ENCODE measurements at places on chromosomes 3 and 15.

DNA sequence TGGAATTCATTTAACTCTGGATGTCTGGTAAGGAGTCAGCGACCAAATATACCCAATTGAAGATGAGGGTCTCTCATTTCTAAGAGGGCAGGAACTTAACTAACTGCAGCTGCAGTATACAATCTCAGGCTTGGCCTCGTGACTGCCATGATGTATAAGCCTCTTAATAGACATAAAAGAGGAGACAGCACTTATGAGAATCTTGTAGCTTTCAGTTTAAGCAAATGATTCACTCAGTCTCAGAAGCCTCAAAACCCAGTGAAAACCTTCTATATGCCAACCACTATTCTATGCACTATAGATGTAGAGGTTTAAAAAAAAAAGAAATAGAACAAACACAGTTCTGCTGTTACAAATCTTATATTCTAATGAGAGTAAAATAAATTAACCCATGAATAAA lies 513.9 kb downstream of the TBL1XR1 start:
- no peak for DNase-seq

DNA sequence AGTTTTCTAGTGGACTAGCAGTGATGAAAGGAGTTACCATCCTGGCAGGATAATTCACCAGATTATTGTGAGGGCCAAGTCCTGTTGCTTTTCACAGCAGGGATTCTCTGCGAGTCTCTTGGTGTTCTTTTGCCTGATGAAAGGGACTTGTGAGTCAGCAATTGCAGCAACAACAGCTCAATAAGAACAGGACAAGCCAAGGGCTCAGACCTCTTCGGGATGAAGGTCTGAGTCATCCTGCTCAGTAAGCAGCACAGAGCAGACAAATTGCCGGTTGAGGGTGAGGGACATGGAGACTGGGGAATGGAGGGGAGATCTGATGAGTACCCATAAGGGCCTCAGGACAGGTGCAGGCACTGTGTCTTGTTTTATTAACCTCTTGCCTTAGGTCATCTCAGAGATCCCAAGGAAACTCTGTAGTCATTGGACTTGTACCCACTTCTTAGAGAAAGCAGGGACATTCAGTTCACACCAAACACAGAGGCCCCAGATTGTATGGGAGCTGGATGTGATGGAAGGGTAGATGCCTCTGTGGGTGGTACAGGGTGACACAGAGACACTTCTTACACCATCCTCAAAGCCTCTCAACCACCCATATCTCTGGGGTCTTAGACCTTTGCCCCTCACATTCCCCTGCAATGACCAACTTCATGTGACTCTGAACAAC lies 173.8 kb upstream of the TLE3 start:
- DNase-seq, result no peak

DNA sequence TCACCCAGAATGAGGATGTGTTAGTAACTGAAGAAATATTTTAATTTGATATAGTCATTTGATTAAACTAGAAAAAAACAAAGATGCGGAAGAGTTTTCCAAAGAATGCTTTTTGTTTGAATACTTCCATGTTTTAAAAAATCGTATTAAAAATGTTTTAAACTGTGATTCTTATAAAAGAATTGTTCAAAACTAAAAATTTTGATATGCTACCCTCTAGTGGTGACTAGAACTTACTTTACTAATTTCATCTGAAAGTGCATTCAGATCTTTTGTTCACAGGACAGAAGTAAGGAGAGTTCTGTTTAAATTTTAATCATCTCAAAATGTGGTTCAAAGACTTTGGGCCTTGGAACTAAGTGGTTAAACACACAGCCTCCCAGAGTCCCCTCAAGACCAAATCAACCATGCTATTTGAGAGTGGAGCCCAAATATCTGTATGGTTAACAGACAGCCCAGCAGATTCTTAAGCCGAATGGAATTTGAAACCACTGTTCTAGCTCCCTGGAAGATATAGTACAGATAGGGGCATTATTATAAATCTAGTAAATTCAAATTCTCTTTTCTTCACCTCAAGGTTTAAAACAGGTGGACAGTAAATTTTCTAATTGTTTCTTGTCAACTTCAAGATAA lies 45.2 kb upstream of the SYNPR start:
- DNase-seq, result no peak

- DNase-seq, result no peak
These were observed 1178.1 kb upstream of the GBE1 start for GRCh38 chr3:82939491-82940097.

GRCh38 chr15:83487519-83487918 lies 40.4 kb downstream of the SH3GL3 start:
- DNase-seq, result no peak

GRCh38 chr3:126431103-126431534 lies 36.4 kb downstream of the CFAP100 start:
- no peak for DNase-seq

DNA sequence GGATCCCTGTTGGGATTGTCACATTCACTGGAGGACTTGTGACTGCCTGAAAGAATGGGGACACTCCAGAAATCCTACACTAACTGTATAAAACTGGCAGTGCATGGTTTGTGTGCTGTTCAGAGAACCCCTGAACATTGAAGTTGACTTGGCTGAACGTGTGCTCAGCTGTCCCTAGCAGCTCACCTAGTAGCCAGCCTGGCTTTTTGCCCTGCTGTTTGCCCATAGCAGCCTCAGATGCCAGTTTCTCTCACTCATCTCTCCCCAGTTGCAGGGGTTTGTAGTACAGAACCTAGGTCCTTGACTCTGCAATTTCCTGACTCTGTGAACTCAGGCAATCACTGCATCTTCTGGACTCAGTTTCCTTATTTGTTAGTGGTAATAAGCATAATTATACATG lies 63.0 kb downstream of the KCNAB1 start:
- DNase-seq, result no peak

GRCh38 chr3:177835917-177836316 lies 638.6 kb upstream of the TBL1XR1 start:
- no peak for DNase-seq

DNA sequence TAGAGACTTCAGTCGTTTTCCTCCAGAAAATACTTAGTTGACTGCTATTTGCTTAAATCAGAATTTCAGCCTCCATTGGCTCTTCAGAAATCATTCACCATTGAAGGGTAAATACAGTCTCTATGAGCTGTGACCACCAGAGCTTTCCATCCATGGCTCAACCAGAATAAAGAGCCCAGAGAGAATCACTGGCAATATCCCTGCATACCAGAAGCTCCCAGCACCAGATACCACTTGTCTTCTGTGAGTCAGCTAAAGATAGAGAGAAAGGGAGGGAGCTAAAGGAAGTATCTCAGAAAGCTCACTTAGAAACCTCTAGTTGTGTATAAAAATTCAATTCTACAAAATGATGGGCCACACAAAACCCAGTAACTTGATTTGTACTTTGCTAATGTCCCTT lies 115.2 kb upstream of the TMCO5A start:
- no peak for DNase-seq

DNA sequence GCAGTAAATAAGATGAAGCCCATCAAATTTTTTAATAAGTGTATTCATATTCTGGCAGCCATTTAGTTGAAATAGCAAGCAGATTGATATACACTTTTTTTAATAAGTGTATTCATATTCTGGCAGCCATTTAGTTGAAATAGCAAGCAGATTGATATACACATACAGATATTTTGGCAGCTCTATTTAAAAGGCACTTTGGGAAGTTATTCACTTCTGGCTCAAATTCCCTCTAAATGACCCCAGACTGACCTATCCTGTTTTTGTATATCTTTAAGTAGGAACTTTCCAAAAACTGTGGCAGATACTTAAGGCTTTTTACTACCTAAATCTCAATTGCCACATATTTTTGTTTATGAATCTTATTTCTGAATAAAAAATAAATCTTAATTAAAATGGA lies 122.3 kb downstream of the PLD1 start:
- DNase-seq, result no peak

GRCh38 chr15:65869954-65870871 lies 922 bp downstream of the RAB11A start:
- DNase-seq, result no peak

- DNase-seq, result no peak
These were observed 54.7 kb downstream of the GJD2 start for GRCh38 chr15:34699968-34700640.

DNA sequence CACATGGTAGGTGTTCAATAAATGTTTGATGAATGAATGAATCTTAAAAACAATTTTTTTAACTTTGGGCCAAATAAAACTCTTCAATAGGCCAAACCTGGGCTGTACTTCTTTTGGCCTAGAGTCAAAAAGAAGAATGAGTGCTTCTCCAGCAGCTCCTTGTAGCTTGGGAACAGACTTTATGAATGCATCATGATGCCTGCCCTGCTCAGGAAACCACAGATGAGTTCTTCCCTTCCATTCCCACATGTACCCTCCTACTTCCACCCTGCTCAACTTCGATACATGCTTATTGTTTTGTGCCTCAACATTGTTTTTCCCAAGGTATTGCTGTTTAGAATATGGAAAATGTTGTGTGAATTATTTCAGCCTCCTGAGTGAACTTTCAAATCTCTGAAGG lies 87.0 kb downstream of the FILIP1L start:
- no peak for DNase-seq

GRCh38 chr3:167653155-167653554 lies 587 bp downstream of the WDR49 start:
- no peak for DNase-seq

DNA sequence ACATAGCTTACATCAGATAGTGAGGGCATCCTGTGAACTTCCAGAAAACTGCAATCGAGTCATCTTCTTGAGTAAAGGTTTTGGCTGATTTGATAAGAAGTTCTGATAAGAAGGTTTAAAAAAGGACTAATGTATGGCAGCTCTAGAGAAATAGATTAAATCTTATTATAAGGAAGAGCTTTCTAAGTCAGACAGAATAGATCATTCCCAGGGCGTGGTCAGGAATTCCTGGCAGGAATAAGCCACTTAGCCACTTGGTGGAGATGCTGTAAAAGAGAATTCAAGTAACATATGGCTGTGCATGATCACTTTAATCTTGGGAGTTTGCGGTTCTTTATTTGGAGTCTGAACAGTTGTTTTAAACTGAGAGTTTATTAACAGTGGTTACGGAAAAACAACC lies 17.4 kb downstream of the PGBD4 start:
- DNase-seq, result no peak

- no peak for DNase-seq
These were observed 61.2 kb upstream of the EPHB3 start for GRCh38 chr3:184500344-184500923.

DNA sequence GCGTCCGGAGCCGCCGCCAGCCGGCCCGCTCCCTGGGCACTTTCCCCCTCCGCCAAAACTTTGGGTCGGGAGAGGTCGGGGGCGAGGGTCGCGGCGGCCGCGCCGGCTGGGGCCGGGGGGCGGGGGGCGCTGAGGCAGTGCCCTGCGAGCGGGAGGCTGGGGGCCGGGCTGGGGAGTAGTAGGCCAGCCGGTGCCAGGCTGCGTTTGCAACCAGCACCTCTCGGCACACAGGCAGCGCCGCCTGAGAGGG lies 452 bp downstream of the BBX start:
- DNase-seq, result no peak

DNA sequence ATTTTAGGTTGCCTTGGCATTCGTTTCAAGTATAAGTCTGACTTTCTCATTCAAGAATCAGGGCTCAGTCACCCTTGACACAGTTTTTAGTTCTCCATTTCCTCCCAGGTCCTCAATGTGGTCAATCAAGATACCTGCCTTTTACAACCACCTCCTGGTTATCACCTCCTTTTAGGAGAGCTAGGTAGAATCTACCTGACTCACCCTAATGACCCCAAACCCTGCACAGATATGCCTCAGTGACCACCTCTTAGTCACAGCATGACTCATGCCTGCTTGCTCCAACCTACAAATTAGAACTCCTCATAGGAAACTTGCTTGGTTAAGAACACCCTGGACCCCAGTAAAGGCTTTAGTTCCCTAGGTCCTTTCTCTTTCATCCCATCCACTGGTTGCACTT lies 22.5 kb downstream of the DMXL2 start:
- DNase-seq, result no peak

DNA sequence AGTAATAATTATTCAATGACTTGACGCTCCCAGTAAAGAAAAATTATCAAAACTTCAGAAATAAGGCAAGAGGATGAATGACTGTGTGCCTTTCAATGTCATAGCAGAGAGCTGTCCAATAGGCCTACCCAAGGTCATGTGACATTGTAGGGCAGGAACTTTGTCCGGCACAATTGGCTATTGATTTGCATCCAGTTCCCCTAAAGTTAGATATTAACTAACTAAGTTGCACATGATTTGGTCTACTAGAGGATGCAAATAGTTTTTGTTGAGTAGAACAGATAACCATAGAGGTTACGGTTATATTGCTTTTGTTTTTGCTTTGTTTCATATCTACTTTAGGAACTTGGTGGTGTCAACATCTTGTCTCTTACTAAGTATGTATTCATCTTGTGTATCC lies 127.9 kb upstream of the PFN2 start:
- no peak for DNase-seq

GRCh38 chr3:197545571-197545970 lies 10.2 kb downstream of the BDH1 start:
- no peak for DNase-seq

- DNase-seq, result no peak
These were observed 176.0 kb downstream of the ABHD5 start for GRCh38 chr3:43866529-43867353.

DNA sequence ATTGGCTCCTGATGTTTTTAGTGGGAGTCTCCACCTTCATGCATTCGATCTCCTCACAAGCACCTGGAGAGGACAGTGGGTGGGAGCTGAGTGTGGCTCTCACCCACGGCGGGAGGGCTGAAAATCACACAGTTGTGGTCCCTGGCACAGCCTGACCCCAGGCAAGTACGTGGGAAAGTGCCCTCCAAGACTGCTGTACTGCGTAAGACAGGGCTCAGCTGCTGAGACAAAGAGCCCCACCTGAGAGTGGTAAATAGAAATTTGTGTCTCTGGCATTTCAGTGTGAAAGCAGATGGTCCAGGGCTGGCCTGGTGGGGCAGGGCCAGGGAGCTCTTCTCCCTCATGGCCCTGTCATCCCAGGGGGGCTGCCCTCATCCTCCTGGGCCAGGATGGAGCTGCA lies 77.4 kb upstream of the IQSEC1 start:
- no peak for DNase-seq

- no peak for DNase-seq
These were observed 74.1 kb upstream of the RAP2B start for GRCh38 chr3:153087595-153088566.
